OCI-LY7 (cell line): ENCODE measurements at places on chromosomes 5 and 9. TPM values are rescaled to one million over a fixed set of nuclear protein-coding genes. Genes with fewer than 3 reads are reported as not detected.

GRCh38 chr5:78640662-78641474 lies 7.7 kb downstream of the LHFPL2 start:
- DNase-seq, result no peak

DNA sequence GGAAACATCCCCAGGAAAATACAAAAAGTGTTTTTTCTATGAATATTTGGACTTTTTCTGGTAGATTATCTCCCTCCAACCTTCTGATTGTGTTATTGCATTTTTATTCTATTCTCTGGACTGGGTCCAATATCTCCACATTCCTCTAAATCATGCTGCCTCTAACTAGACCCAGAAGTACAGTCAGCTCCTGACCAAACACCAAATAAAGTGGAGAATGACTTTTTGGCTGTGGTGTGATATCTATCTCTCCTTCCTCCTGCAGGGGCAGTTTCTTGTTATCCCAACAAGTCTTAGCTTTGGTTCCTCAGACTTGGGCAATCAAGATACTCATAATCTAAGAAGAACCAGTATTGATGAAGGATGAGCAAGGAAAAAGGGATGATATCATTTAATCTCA lies 3.2 kb upstream of the RAI14 start:
- no peak for DNase-seq

GRCh38 chr9:106980551-106981101 lies 117.7 kb downstream of the ZNF462 start:
- peak; percentile 22 for DNase-seq

DNA sequence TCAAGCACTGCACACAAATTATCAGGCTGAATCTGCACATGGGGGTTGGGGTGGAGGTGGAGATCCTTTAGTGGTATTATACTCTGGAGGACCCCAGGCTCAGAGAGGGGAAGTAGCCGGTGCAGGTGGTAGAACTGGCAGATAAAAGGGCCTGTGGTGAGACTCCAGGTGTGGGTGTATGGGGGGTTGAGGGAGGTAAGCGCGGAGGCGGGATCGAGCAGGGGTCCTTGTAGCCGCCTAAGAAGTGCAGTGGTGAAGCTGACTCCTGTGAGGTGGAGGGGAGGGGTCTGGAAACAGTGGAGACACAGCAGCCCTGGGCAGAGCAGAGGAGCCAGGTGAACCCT lies 841 bp downstream of the ACSL6 start:
- no peak for DNase-seq

DNA sequence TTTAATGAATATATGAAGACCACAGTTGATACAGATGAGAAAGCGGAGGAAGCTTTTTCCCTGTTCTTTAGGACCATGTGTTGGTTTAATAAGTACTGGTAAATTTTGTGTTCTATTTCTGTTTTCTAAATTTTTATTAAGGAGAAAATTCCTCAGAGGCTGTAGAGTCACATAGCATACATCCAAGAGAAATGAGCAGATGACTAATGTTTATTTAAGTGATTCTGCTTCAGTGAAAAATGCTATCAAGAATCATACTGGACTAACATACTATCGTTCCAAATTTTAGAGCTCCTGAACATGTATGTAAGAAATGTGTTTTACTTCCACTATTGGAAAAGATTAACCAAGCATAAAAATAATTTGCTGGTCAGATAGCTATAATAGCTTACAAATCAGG lies 115.0 kb downstream of the KIAA1958 start:
- no peak for DNase-seq

GRCh38 chr5:3886524-3887451 lies 291.2 kb downstream of the IRX1 start:
- DNase-seq, result no peak

GRCh38 chr9:3909966-3910650 lies 384.3 kb upstream of the RFX3 start:
- DNase-seq, result no peak

DNA sequence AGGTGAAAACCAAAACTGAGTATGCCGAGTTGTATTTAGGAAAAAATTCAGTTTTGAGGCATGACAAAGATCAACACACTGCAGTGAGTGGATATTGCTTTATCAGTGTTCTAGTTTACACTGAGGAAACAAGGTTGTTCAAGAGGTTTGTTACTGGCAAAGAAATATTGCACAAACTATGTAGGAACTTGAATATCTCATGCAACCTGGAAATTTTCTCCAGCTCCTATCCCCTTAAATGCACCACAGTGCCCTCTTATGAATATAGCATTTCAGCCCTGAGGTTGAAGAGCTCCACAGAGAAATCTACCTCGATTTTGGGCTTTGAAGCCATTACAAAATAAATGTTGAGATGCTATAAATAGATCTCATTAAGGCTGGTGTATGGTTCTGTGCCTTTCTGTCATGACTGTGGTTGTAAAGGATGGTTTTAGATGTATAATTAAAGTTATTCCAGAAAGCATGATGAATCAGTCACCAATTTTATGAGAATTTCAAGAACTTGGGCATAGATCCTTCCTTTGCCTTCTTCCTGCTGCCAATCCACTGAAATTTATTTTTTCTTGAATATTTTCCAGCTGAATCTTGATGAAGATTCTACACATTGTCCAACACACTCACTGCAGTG lies 159.3 kb downstream of the SPATA31D1 start:
- no peak for DNase-seq

- DNase-seq, result no peak
Measured at GRCh38 chr5:179278546-179278945, 66.7 kb downstream of the ADAMTS2 start.

DNA sequence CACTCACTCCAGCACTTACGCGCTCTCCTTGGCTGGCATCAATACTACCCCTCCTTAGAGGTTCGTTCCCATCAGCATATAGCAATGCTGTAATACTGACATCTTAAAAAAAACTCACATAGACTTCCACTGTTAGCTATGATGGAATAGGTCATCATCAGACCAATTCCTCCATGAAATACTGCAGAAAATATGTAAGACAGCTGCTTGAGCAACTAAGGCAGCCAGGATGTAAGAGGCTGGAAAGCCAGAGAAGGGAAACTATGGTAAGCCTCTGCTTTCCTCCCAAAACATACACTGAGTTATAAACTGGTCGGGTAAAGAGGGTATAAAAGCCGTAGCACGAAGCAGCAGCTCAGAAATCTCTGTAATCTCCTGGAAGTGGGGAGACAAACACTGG lies 33.5 kb downstream of the AUH start:
- no peak for DNase-seq

DNA sequence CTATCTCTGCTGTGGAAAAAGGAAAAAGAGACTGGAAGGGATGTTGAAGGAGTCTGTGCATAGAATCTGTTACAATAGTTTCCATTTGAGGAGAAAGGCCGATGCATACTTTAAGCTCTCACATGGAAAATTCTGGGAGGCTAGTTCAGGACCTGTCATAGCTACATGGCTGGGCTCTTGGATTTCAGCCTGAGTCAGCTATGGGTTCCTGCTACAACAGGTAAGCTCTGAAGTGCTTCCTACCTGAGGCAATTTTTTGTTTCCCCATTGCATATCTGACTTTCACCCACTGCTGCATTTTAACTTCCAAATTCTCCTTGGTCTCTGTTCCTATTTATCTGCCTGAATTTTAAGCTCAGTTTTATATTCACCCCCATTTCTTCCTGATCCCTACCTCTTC lies 310.7 kb downstream of the RAB3C start:
- no peak for DNase-seq

DNA sequence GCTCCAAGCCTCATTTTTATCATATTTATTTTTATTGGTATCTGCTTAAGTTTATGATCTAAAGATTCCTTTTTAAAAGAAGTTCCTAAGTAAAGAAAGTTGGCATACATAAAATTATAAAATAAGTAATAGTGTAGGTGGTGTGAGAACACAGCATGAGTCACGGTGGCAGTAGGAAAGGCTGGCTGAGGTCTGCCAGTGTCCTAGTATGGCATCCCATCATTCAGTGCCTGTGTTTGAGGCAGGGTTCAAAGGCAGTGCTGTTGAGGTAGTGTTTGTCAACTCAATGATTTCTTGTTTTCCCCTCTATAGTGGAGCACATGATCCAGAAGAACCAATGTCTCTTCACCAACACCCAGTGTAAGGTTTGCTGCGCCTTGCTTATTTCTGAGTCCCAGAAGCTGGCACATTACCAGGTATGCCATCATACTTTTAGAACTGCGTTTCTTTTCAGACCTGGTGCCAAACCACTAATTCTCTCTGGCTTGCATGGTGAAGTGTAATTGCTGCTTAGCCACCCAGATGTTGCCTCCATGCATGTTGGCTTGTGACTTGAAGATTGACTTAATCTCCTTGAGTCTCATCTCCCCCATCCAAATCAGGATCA lies 18.4 kb downstream of the ZNF346 start:
- no peak for DNase-seq

DNA sequence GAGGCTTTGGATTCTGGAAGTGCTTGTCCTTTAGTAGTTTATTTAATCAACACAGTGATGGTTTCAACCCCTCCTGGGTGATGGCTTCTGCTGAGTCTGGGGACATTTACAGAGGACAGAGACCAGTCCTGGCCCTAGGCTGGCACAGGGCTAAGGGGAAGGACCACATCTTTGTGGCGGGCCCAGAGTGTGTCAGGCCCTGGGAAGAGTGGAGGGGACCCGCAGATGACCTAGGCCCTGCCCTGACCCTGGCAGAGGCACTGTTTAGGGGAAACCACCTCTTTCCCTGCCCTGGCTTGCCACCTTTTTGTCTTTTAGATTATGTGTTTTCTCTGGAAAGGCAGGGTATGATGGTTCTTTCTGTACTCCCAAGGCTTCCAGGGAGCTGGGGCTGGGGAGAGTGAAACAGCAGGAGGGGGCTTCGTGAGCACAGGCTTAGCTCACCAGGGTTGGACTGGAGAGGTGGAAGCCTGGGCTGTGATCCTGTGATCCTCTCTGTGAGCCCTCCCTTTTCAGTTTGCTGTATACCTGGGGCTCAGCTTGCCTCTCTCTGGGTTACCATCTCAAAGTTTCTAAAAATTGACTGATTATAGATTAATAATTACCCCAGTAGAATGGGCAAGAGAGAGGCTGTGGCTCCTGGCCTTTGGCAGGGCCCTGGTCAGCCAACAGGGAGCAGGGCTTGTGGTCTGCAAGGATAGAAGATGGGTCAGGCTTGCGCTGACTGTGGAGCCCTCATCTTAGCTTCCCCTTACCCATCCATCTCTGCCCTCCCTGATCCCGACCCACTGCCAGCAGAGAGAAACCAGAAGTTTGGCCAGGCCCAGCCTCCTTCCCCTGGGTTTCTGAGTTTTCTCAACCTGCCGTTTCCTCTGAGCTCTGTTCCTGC lies 1.7 kb upstream of the SYNPO start:
- no peak for DNase-seq

GRCh38 chr9:129237164-129237611 lies 59.1 kb upstream of the IER5L start:
- peak; percentile 41 for DNase-seq

- no peak for DNase-seq
Measured at GRCh38 chr9:129331772-129332500, 153.9 kb upstream of the IER5L start.

DNA sequence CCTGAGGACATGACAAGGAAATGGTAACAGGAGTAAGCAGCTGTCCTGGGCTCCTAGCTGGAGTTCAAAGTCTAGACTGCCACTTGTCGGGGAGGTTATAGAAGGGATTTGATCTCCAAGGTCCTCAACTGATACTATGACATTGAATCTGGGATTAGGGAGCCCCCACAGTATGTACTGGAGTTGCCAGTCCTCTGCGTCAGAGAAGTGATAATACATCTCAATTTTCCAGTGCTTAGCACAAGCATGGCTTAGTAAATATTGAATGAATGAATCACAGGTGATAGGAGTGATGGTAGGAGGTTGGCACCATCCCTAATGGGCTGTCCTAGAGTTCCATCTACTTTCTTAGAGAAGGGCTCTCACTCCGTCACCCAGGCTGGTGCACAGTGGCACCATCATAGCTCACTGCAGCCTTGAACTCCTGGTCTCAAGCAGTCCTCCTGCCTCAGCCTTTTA lies 6.2 kb upstream of the TPM2 start:
- no peak for DNase-seq

GRCh38 chr5:83371726-83372125 lies 99.8 kb upstream of the VCAN start:
- DNase-seq, result no peak

The GLT6D1 gene
- total RNA-seq, result not detected in 2 replicates

The RGMB gene
- 11.2 and 15.0 TPM in 2 replicates for total RNA-seq

The ENG gene
- total RNA-seq, result not detected in 2 replicates

The MYMK gene
- total RNA-seq, result not detected in 2 replicates

The ZNF484 gene
- 8.0 and 9.4 TPM in 2 replicates for total RNA-seq
